ENCODE measurements at places on chromosomes 3 and 15. TPM values are rescaled to one million over a fixed set of nuclear protein-coding genes. Genes with fewer than 3 reads are reported as not detected.

Gene RASGRP1
- total RNA-seq: 1.7 TPM

Gene PRTG
- total RNA-seq: 12.7 TPM

Gene ITPKA
- total RNA-seq: not detected

Gene TTC23
- total RNA-seq: 26.4 TPM

Gene EPHB1
- 2.5 TPM for total RNA-seq

Gene CCR3
- total RNA-seq: not detected

Gene GRAMD2A
- 2.9 TPM for total RNA-seq

Gene SV2B
- total RNA-seq: 17.1 TPM

Gene NPAP1
- not detected for total RNA-seq

Gene KAT2B
- 50.2 TPM for total RNA-seq

Gene TMC3
- not detected for total RNA-seq

Gene DUOXA2
- not detected for total RNA-seq

Gene RAD54L2
- 35.8 TPM for total RNA-seq

Gene ITIH3
- 9.4 TPM for total RNA-seq

Gene NANOGP8
- 9.4 TPM for total RNA-seq

Gene MBD4
- total RNA-seq: 26.0 TPM

Gene CHCHD6
- 30.3 TPM for total RNA-seq

Gene TICRR
- not detected for total RNA-seq

Gene CHP1
- total RNA-seq: 168 TPM

Gene RASL12
- total RNA-seq: 41.4 TPM

Gene PLCL2
- 17.7 TPM for total RNA-seq

Gene NAA80
- total RNA-seq: 12.6 TPM

Gene ADAMTS17
- 4.2 TPM for total RNA-seq

Gene KCNMB3
- total RNA-seq: 2.0 TPM

Gene MYLK
- total RNA-seq: 62.1 TPM

Gene WDR93
- total RNA-seq: 0.39 TPM

Gene IL17RB
- 7.1 TPM for total RNA-seq

Gene IP6K2
- total RNA-seq: 130 TPM

Gene PATL2
- total RNA-seq: 0.98 TPM

Gene MEF2A
- 49.6 TPM for total RNA-seq

Gene OXTR
- total RNA-seq: 0.30 TPM

Gene CORO2B
- total RNA-seq: 9.8 TPM

Gene ZBED2
- not detected for total RNA-seq

Gene LMOD3
- not detected for total RNA-seq

Gene RTP1
- not detected for total RNA-seq

Gene ADGRG7
- total RNA-seq: 0.42 TPM

Gene FHIT
- total RNA-seq: 9.6 TPM

Gene ABI3BP
- 189 TPM for total RNA-seq

Gene FBXW12
- total RNA-seq: not detected

Gene C3orf85
- not detected for total RNA-seq

Gene ANXA2
- total RNA-seq: 976 TPM

Gene U2SURP
- 104 TPM for total RNA-seq

Gene PHC3
- total RNA-seq: 121 TPM

Gene TERC
- 241 TPM for total RNA-seq

Gene ST6GAL1
- total RNA-seq: 24.7 TPM

Gene FBXL22
- total RNA-seq: 2.8 TPM

Gene LNP1
- 4.8 TPM for total RNA-seq

Gene ZNF80
- not detected for total RNA-seq

Gene MINAR1
- total RNA-seq: 0.21 TPM

Gene ANKRD34C
- not detected for total RNA-seq

Gene GOLGA6L7
- not detected for total RNA-seq

Gene KLHL40
- not detected for total RNA-seq

Gene CHDH
- 2.8 TPM for total RNA-seq

Gene SNRPN
- total RNA-seq: 81.3 TPM

Gene PP2D1
- total RNA-seq: not detected

Gene MYH15
- 0.22 TPM for total RNA-seq

Gene GABRG3
- total RNA-seq: not detected

Gene PIGX
- total RNA-seq: 36.5 TPM

Gene IMPG2
- 0.21 TPM for total RNA-seq

All from tibial nerve (tissue), 4 donors.